ENCODE measurements at places on chromosomes 13 and 19.

DNA sequence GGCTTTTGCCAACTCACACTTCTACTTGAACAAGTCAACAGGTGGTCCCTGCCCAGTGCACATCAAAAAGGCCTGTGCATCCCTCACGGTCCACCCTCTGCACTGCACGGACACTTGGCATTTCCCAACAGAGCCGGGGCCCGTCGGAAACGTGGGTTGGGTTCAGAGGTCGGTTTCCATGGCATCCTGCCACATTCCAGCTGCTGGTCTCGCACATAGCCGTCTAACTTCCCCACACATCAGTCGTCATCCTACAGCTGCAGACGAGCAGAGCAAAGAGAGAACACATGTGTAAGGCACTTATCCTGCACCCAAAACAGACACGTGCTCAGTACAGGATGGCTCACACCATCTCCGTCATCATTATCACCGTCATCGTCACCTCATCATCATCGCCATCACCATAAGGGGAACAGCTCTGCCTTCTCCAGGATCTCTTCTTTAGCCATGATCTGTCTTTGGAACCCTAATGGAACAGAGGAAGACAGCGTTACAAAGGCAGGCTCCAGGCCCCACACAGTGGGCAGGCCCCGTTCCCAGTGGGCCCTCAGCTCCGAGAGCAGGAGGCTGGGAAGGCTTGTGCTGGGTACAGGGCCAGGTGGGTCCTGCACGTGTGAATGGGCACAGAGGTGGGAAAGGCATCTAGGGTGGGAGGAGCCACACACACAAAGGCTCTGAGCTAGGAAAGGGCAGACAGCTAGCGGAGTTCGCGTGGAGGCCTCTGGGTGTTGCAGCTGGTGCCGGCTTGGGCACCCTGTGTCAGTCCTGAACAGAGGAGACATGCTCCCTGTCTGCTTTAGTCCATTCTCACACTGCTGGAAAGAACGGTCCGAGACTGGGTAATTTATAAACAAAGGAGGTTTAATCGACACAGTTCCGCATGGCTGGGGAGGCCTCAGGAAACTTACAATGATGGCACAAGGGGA is 170.8 kb upstream of the SOX1 start:
- no peak for DNase-seq

GRCh38 chr19:51318687-51319648 is 7.5 kb downstream of the IGLON5 start:
- no peak for DNase-seq

DNA sequence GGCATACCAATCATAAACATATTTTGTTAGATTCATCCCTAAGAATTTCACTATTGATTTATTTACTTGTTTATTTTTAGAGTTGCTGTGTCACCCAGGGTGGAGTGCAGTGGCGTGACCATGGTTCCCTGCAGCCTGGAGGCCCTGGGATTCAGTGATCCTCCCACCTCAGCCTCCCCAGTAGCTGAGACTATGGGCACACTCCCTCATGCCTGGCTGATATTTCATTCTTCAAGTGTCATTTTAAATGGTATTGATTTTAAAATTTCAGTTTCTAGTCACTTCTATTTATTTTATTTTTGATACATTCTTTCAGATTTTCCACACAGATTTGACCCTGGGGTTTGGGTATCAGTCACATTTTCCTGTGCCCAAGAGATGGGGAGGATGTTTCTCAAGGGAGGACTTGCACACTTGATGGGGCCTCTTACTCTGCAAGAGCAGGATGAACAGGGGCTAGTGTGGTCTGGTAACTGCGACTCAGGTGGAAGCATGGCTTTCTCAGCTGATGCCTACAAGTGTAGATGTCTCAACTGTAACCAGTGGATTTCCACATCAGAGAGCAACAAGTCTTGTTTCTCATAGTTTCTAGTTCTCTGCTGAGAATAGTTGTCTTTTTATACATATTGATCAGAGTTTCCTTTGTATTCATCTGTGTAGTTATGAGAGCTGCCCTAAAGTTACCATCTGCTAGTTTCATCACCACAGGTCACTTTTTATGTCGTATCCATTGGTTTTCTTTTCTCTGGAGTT is 40.2 kb downstream of the CCNE1 start:
- DNase-seq, result no peak

- DNase-seq, result no peak
Measured at GRCh38 chr13:78382491-78382890, 220.9 kb downstream of the POU4F1 start.

DNA sequence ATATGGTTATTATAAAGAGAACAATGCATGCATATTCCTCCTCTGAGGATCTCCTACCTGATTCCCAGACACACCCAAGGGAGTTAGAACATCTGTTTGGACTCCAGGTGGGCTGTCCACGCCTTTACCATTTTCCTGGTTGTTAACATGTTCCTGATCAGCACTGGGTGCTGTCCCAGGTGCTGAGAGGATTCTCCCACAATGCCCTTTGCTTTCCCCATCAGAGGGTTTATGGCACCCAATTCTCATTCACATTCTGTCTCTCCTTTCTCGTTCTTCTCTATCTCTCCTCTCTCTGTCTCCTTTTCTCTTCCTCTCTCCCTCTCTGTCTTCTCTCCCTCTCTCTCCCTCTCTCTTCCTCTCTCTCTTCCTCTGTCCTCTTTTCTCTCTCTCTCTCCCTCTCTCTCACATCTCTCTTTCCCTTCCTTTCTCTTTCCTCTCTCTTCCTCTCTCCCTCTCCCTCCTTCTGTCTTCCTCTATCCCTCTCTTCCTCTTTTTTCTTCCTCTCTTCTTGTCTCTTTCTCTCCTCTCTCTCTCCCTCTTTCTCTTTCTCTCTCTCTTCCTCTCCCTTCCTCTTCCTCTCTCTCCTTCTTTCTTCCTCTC is 3.3 kb upstream of the RDH13 start:
- DNase-seq, result no peak

DNA sequence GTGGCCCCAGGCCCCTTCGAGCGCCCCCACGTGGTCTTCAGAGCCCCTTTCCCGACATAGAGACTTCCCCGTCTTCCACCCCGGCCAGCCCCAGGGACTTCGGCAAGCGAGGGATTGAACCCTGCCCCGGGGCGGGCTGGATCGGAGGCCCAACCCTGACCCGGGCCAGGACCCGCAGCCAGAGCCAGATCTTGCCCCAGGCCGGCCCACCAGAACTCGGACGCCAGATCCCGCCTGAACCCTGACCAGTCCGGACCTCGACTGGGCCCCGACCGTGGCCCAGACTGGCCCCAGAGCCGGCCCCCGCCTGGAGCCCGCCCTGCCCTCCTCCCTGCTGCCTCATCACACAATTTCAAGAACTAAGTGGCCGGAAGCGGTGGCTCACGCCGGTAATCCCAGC is 253 bp upstream of the TPTE2 start:
- DNase-seq, result no peak

- DNase-seq, result no peak
Measured at GRCh38 chr13:43473437-43473836, 313.3 kb downstream of the ENOX1 start.

GRCh38 chr19:16032509-16033135 is 43.7 kb upstream of the TPM4 start:
- no peak for DNase-seq

- DNase-seq, result no peak
Measured at GRCh38 chr13:106029676-106030290, 505.7 kb downstream of the EFNB2 start.

DNA sequence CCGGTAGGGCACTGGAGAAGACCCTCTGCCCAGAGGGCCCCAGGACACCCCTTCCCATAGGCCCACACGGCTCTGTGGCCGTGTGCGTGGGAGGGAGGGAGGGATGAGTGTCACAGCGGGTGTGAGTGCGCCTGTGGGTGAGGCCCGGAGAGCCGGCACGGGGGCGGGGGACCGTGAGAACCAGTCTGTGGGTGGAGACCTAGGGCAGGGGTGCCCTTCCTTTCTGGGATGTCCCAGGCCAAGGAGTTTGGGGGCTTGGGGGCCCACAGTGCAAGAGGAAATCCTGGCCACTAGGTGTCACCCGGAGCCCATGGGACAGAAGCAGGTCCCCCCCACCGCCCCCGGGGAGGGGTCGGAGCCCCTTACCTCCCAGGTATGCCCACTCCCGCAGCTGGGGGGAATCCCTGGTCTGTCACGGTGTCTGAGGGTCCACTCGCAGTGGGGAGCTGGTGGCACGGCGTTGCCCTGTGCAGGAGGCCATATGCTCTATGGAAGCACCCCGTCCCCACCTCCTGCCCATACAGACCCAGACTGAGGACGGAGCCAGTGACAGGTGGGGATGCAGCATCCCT is 16.0 kb upstream of the SLC7A10 start:
- DNase-seq, result no peak

DNA sequence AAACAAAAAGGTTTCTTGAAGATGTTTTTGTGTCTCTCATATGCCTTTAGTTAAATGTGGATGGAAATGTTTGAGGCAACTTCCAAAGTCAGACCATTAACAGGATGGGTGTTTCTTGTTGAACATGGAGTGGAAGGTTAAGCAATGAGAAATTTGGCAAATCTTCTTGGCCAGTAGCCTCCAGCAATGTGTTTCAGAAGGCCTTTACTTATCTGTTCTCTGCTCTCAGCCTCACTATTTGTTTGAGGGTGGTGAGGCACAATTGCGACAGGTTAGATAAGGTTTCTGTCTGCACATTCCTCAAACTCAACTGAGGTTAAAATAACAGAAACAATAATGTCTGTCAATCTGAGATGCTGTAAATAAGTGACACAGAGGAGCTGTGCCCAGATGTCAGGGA is 1019.0 kb downstream of the DIAPH3 start:
- no peak for DNase-seq

- no peak for DNase-seq
Measured at GRCh38 chr13:100859861-100860260, 185.3 kb upstream of the TMTC4 start.

DNA sequence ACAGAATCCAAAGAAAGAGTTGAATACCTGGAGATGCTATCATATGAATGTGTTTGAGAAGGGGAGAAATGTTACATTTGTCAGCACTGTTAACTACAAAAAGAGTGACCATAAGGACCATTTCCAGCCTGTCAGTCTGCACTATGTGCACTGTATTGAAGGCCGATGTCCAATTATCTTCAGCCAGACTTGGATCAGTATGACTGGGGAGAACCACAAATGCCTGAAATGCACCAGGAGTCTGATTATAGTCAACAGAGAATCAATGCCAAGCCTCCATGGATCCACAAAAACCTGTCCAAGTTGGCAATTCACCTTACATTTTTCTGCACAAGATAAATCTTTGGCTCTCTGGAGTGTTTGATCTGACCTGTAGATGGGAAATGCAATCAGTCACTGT is 697.5 kb upstream of the SGCG start:
- no peak for DNase-seq

DNA sequence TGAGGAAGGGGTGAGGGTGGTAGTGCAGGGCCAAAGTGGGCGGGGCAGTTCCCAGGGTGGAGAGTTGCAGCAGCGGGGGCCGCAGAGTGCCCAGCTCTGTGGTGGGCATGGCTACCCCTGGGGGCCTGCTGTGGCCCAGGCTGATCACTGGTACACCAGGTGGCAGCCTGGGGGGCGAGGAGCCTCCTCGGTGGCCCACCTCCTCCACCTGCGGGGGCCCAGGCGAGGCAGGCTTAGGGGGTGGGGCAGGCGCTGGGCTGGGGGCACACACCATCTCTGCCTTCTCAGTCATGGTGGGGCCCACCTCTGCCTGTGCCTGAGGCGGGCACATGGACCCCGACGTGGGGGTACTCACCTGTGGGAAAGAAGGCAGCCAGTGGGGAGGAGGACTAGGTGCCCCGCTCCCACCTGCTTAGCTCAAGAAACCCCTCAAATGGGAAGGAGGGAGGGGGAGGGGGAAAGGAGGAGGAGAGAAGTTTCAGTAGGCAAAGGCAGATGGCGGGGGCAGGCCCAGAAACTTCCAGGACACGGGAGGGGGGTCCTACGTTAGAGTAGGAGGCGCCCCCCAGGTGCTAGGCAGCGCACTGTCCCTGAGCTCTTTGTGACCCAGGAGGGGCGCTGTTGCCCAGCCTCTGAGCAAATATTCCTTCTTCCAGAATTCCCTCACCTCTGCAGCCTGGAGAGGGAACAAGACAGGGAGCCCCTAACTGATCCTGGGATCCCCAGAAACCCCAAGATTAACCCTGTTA is 1.6 kb downstream of the LYL1 start:
- no peak for DNase-seq
